Right kidney (tissue), 9 donors: ENCODE measurements at places on chromosomes 3 and 15.

DNA sequence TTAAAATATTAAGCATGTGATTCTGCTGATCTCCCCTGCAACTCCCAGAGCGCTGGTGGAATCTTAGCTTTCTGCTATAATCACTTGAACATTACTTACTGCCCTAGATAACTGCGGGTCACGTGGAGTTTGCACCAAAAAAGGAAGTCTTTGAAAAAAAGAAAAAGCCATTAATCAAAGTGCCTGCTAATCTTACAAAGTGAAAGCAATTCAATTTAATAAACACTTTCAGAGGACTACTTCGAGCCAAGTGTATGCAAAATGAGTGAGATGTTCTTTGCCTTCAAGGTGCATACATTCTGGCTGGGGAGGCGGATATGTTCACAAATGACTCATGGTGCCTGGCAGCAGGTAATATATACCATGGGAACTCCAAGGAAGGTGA, 109.9 kb upstream of the GAP43 start:
- DNase-seq = no peak

DNA sequence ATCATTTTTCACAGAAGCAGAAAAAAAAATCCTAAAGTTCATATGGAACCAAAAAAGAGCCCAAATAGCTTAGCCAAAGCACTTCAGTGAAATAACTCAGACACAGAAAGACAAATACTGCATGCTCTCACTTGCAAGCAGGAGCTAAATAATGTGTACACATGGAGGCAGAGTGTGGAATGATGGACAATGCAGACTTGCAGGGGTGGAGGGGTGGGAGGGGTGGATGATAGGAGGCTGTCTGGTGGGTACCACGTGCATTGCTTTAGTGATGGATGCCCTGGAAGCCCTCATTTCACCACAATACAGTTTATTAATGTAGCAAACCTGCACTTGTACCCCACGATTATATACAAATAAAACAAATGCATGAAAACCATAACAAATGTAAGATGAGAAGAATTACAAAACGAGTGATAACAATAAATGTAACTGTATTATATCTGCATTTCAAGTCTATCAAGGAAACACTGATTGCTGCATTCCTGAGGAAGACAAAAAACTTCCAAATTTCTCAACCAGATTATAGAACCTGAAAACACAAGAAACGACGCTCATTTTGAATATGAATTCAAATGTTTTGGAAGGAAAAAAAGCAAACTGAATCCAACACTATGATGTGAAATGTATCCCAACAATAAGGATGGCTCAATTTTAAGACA, 96.5 kb downstream of the DLG1 start:
- DNase-seq = no peak

- DNase-seq = no peak
Observed at GRCh38 chr3:44883213-44883955, 9.0 kb downstream of the TGM4 start.

GRCh38 chr15:65676123-65676522, 54.4 kb downstream of the SLC24A1 start:
- DNase-seq = no peak
